H1 (cell line): ENCODE measurements at places on chromosomes 12 and 14. TPM values are rescaled to one million over a fixed set of nuclear protein-coding genes. Genes with fewer than 3 reads are reported as not detected.

Gene TULP3
- polyA plus RNA-seq = 19.3 and 21.2 TPM in 2 replicates

Gene NFE2
- polyA plus RNA-seq = 6.1 and 8.3 TPM in 2 replicates

Gene TSPAN9
- 11.5 and 20.7 TPM in 2 replicates for polyA plus RNA-seq

Gene MANSC4
- polyA plus RNA-seq = not detected in 2 replicates

Gene KRT3
- polyA plus RNA-seq = not detected in 2 replicates

Gene FAM181A
- polyA plus RNA-seq = not detected in 2 replicates

Gene JPH4
- polyA plus RNA-seq = 23.9 and 35.0 TPM in 2 replicates

Gene CAPZA3
- not detected in 2 replicates for polyA plus RNA-seq

Gene IL31
- polyA plus RNA-seq = not detected in 2 replicates

Gene C12orf56
- polyA plus RNA-seq = 2.0 and 2.9 TPM in 2 replicates

Gene DLK1
- 2.4 and 7.1 TPM in 2 replicates for polyA plus RNA-seq

Gene KRT8
- 280 and 311 TPM in 2 replicates for polyA plus RNA-seq

Gene GALNT9
- polyA plus RNA-seq = 3.6 and 5.3 TPM in 2 replicates

Gene KCNJ8
- 0.48 and 0.78 TPM in 2 replicates for polyA plus RNA-seq

Gene CMTM5
- polyA plus RNA-seq = 2.1 and 2.8 TPM in 2 replicates

Gene TRHDE
- polyA plus RNA-seq = 1.0 and 1.3 TPM in 2 replicates

Gene SYNJ2BP
- polyA plus RNA-seq = 5.8 and 9.6 TPM in 2 replicates

Gene ASB2
- polyA plus RNA-seq = 2.1 and 3.2 TPM in 2 replicates

Gene PYGL
- 26.1 and 26.7 TPM in 2 replicates for polyA plus RNA-seq

Gene PTMS
- 553 and 999 TPM in 2 replicates for polyA plus RNA-seq

Gene OAS3
- 3.7 and 4.3 TPM in 2 replicates for polyA plus RNA-seq

Gene STXBP6
- 6.0 and 9.4 TPM in 2 replicates for polyA plus RNA-seq

Gene PRKAB1
- polyA plus RNA-seq = 32.1 and 33.7 TPM in 2 replicates

Gene SMCO2
- polyA plus RNA-seq = 0.11 and 0.24 TPM in 2 replicates
